NCI-H1417 treated with DMSO at 0.1 percent for 48 hours (cell line): ENCODE measurements at places on chromosomes 2 and 18.

DNA sequence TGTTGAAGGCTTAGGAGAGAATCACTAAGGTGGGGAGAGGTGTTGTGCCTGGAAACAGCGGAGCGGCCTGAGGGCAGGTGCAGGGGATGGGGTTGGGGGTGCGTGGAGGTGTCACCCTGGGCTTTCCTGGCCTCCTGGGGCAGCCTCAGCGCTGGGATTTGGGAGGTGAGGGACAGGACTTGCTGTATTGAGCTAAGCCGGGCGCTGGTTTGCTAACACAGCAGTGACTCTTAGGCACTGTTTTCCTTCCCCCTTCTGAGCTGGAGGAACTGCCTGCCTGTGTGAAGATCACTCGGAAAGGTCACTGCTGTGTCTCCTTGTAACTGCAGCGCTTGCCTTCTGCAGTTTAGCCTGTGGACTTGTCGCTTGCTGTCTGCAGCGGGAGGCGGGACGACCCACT lies 21.2 kb downstream of the PRELID3A start:
- DNase-seq: no peak

GRCh38 chr2:48227617-48228344 lies 302.2 kb upstream of the STON1 start:
- no peak for DNase-seq

DNA sequence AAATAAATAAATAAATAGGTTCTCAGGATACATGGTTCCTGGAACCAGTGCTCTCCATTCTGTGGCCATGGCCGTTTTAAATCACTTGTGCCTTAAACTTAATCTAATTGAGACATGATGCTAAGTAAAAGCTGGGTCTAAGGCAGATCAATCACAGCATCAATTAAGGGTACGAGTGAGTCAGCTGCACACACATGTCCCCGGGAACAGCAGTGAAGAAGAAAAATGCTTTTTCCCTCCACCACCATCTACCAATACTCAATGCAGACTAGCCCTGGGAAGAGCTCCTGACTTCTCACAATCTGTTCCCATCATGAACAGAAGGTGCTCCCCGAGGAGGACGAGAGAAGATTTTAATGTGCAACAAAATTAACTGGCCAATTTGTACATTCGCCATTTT lies 6.8 kb upstream of the CHMP1B start:
- no peak for DNase-seq

- no peak for DNase-seq
Measured at GRCh38 chr2:83002706-83003105, 1456.4 kb downstream of the SUCLG1 start.

- no peak for DNase-seq
Measured at GRCh38 chr2:191402966-191403565, 157.9 kb downstream of the MYO1B start.

- DNase-seq: no peak
Measured at GRCh38 chr2:96895032-96895745, 25.3 kb upstream of the SEMA4C start.

DNA sequence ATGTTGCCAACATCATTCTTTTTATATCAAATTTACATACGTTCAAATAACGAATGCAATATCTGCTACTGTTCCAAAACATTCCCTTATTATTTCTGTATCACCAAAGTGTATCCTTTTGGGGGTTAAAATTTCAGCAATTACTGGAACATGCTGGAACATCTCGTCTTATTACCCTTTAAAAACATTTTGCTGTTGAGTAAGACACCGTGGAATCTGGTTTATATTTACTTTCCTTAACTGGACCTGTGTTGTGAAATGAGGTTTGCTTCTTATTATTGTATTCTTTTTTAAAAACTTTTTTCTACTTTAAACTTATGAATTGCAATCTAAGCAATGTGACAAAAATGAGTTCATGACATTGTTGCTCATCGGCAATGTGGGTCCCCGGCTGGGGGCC lies 87.4 kb upstream of the PTPRM start:
- no peak for DNase-seq

DNA sequence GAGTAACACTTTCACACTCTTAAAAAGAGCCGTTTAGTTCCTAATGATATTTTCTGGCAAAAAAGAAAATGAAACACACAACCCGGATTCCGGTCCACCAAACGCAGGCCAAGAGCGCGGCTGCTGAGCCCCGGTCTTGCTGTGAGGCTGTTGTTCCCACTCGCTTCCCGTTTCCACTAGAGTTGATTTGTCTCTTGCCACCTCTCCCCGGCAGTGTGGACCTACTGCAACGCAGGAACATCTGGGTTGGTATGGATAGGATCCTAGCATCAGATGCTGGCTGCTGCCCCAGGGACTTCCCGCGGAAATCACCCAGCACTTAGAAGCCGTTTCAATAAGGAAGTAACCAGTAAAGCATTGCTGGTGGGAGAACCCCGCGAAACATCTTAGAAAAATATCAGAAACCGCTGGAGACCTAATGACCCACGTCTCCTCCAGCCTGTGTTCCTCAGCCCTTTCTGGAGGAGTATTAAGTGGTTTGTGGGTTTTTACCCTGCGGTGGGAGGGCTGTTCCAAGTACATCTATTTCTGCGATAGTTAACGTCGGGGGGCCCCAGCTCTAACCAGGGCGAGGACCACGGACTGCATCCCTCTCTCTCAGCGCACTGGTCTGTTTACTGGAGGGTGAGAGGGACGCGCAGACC lies 939 bp downstream of the DOCK10 start:
- no peak for DNase-seq

- DNase-seq: no peak
Measured at GRCh38 chr2:53842891-53843290, 16.9 kb downstream of the GPR75 start.

DNA sequence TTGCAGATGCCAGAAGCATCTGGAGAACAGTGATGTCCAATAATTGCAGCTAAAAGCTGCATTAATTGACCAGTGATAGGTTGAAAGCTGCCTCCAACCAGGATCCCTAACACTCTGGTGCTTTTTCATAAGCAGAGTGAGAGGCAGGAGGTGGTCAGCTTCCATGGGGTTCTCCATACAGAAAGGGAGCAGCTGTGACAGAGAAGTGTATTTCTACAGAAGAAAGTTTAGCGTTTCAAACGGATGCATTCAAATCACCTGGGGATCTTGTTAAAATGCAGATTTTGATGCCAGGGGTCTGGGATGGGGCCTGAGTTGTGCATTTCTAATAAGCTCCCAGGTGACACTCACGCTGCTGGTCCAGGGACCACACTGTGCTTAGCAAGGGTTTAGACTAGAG lies 216.5 kb upstream of the NRP2 start:
- DNase-seq: no peak

DNA sequence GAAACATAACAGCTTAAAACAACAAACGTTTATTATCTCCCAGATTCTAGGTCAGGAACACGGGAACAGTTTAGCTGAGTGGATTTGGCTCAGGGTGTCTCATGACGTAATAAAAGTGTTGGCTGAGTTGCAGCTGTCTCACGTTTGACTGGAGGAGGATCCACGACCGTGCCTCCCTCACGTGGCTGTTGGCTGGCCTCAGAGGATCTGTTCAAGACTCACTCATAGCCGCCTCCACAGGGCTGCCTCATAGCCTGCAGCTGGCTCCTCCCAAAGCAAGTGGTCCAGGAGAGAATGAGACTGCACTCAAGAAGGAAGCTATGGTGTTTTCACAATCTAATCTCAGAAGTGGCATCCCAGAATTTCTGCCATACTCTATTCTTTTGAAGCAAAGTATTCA lies 167.1 kb downstream of the RPRM start:
- DNase-seq: no peak

DNA sequence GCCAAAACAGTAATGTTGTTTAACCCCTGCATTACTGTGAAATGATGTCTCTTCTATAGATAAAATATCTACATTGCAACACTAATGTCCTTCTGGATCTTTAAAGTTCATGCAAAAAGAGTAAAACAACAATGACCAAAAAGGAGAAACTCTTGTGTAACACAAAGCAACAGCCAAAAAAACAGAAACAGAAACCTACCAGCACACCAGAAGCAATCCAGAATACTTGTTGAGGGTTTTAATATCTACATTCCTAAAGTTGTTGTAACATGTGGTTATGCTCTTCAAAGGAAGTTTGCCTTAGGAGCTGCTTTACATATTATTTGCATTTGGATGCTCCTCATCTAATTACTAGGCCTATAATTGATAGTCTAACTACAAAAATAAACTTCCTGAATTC lies 157.2 kb downstream of the BABAM2 start:
- DNase-seq: no peak

DNA sequence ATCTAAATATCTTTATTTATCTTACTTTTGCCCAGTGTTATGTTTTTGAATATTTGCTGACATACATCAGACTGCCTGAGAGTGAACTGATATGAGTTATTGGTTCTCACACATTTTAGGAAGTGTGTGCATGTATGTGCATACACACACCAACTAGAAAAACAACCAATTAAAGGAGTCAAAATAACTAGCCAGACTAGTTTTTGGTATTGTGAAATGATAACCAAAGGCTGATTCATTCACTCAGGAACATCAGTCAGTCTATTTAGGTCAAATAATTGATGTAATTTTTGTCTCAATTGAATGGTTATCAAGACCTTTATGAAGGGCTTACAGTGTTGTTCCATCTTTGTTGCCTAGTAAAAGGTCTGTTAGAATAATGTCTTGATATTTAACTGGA lies 369.3 kb upstream of the VRK2 start:
- DNase-seq: no peak

GRCh38 chr2:225464346-225465025 lies 65.0 kb downstream of the NYAP2 start:
- no peak for DNase-seq

GRCh38 chr2:8682719-8683667 lies 1.1 kb downstream of the ID2 start:
- no peak for DNase-seq

DNA sequence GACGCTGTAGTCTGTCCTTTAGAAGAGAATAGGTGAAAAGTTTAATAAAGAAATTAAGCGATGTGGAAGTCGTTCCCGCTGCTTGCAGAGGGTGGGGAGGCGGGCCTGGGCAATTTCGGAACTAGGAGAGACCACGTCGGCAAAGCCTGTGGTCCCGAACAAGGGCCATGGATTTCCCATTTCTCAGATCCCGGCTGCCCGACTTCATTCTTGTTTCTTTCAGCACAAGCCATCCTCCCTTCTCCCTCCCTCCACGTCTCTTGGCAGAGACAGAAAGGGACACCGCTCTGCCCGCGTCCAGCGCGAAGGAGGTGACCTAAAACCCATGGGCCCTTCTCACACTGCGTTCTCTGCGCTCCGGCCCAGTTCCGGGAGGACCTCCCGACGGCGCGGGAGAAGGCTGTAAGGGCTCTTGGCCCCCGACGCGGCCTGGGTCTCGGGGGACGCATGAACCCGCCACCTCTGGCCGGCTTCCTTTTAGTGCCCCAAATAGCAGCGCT lies 2.2 kb upstream of the BCL2L11 start:
- no peak for DNase-seq

GRCh38 chr2:40658941-40659340 lies 207.1 kb upstream of the SLC8A1 start:
- DNase-seq: no peak

DNA sequence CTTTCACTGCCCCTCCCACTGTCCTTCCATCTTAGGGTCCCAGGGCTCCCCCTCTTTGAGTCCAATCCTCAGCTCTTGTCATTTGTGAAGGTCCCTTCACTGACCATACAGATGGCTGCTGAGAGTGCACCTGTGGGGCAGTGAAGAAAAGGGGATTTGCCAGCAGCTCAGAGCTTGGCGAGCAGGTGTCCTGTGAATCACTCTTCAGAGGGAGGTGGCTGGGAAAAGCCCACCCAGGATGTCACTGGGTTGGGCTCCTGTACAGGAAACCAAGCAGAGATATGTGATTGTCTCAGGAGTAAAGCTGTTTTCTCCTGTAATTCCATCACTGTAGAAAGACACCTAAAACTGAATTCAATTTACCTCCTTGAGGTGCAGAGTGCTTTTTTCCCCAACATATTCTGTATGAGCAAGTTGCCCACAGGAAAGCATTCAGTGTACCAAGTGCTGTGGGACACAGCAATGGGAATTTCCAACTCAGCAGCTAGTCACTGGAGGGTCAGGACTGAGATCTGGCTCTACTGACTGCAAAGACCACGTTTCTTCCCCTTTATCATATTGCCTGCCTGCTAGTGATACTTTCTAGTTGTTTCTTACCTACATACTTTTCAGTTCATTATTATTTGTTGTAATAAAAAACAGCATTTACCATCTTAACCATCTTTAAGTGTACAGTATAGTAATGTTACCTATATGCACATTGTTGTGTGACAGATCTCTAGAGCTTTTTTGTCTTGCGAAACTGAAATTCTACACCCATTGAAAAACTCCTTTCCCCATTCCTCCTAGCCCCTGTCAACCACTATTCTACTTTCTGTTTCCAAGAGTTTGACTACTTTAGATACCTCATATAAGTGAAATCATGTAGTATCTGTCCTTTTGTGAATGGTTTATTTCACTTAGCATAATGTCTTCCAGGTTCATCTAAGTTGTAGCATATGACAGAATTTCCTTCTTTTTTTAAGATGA lies 239.1 kb downstream of the TSN start:
- DNase-seq: no peak

- no peak for DNase-seq
Measured at GRCh38 chr2:54531558-54531957, 75.4 kb downstream of the SPTBN1 start.

DNA sequence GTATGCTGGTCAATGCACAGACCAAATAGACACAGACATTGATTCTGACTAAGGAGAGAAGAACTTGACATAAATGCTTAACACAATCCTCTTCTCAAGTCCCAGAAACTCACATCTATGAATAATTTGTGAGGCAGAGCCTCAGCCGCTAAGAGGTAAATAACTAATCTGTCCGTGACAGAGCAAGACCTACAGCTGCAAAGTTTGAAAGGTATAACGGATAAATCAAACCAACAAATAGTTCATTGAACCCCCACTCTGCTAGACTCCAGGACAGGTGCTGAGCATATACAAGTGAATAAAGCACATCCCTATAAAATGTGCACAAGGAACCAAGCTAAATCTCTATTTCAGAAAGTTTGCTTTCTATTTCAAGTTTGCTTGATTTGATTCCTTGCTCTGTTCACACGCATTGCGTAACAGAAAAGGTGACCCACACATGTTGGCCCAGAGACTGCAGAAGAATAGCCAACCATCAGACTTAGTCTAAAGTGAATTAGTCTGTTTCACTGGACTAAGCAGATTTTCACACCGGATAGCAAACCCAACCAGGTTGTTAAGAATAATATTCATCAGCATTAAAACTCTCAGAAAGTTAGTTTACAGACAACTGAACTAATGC lies 51.7 kb downstream of the NCKAP5 start:
- DNase-seq: no peak

DNA sequence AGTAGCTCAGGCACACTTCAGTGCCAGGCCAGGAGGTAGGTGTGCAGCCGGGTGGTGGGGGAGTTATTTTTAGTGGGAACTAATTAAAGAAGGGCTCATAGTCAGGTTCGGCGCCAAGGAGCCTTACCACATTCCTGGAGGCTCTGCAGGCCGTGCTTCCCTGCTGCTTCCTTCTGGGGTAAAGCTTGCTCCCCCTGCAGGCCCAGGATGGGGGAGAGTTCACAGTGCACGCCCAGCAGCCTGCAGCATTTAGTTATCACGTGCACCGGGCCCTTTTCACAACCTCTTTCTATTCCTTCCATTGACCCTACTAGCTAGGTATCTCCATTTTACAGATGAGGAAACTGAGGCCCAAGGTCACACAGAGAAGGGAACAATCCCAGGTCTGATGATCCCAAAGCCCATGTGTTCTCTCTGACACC lies 2.5 kb downstream of the KCNF1 start:
- no peak for DNase-seq

- no peak for DNase-seq
Measured at GRCh38 chr18:59560556-59560955, 136.7 kb downstream of the CCBE1 start.

GRCh38 chr2:169476459-169476858 lies 2.8 kb upstream of the BBS5 start:
- DNase-seq: no peak

- DNase-seq: no peak
Measured at GRCh38 chr2:9112079-9112721, 94.4 kb upstream of the ASAP2 start.
